Activated CD8-positive, alpha-beta memory T cell treated with anti-CD3 and anti-CD28 coated beads for 4 hours (primary cell): ENCODE measurements at places on chromosomes 2 and 18.

DNA sequence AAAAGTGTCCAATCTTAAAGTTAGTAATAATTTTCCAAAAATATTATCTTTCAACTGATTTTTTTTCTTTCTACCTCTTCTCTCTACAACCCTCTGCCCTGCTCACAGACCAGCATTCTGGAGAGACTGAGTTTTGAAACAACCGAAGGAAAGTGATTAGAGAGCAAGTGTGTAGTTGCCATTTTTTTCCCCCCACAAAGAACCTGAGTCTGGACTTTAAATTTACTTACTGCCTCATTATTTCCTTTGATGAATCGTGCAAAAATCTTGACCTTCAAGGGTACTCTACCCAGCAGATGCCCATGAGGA, 63.4 kb upstream of the NEUROD1 start:
- no peak for DNase-seq

GRCh38 chr2:164847981-164848741, 6.5 kb upstream of the COBLL1 start:
- no peak for DNase-seq

GRCh38 chr2:230400041-230400440, 16.0 kb upstream of the SP100 start:
- no peak for DNase-seq

DNA sequence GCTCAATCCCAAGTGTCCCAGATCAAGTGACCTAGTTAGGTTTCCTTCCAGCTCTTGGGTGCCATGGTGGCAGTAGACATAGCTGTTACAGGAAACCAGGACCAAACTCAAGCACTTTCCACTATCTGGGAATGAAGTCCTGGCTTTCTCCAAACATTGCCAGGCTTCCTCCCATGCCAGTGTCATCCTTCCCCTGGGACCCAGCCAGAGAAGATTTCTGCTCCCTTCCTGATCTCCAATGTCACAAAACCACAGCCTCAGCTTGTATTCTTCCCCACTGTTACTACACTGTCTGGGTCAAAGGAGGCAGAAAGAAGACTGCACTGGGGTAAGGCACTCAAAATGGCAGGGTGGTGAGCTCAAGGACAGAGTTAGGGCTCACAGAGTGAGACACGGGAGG, 347.1 kb downstream of the TNS1 start:
- no peak for DNase-seq

DNA sequence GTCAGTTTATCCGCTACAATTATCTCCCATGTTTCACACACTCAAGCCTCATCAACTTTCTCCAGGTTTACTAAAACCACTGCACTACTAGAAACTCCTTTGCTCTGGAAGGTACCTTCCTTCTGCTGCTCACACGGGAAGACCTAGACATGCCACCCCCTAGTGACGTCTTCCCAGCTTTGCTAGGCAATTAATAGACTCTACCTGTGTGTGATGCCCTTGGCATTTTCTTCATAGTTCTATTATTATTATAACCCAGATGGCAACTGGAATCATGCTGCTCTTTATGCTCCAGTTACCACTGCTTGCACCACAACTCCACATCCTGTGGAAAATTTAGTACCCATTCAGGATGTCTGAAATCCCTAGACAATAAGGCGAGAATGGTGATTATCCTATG, 42.4 kb downstream of the CACNB4 start:
- no peak for DNase-seq

GRCh38 chr2:228039752-228040534, 141.5 kb downstream of the SPHKAP start:
- DNase-seq: no peak

DNA sequence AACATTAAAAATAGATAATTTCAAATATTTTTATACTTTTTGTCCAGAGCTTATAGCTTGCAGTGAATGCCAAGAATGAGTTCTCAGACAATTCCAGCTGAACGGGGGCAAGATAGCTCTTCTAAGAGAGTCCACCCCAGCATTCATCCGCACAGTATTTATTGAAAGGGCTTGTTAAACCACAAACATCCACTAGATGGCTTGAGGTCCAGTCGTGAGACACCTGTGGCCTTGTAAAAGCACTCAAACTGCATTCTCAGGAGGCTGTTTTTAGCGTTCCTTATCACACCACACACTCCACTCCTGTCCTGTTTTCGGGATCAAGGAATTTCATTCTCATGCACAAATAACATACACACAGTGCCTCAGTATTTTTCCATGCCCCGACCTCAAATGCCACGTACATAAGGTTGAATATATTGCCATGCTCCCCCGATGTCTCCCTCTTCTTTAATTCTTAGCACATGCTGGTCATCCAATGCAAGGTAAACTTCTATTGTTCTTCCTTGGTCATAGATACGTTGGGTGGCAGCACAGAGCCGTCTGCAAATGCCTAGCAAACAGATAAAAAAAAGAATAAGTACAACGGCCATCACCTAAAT, 47.4 kb downstream of the DNAJC10 start:
- no peak for DNase-seq

GRCh38 chr2:156532989-156533388, 96.8 kb downstream of the GPD2 start:
- no peak for DNase-seq

DNA sequence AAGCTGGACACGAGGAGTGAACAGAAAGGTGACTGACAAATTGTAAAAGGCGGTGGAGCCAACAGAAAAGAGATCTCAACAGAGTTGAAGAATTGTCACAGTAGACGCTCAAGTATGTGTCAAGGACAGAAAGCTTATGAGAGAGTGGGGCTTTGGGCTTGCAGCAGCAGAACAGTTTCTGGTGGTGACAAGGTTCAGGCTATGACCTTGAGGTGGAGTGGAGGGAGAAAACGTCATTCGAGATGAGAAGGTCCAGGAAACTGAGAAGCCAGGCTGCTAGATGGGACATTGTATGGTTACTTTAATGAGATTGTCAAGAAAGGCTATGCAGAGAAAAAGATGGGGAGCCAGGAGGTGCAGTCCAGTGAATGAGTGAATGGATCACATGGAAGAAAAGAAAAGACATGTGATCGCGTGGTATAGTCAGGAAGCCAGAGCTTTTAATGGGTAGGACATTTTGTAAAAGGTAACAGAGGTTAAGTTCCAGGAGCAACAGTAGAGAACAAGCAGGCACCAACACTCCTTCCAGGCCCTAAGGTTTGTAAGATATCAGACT, 91.1 kb upstream of the EPC2 start:
- DNase-seq: no peak

DNA sequence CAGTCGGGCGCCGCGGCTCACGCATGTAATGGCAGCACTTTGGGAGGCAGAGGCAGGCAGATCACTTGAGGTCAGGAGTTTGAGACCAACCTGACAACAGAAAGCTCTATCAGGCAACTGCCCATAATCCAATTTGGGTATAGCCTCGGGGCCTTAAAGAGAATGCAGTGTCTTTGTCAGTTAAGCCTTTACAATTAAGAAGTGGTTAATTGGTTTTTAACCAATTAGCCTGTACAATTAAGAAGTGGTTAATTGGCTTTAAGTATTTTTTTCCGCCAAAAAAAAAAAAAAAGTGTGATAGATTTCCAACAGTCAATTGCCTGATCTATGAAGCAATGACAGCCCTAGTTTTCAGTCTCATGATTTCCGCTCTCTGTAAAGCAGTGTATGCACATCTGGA, 74.6 kb upstream of the NARS1 start:
- DNase-seq: no peak

- no peak for DNase-seq
Observed at GRCh38 chr2:204495381-204495780, 49.9 kb upstream of the PARD3B start.

DNA sequence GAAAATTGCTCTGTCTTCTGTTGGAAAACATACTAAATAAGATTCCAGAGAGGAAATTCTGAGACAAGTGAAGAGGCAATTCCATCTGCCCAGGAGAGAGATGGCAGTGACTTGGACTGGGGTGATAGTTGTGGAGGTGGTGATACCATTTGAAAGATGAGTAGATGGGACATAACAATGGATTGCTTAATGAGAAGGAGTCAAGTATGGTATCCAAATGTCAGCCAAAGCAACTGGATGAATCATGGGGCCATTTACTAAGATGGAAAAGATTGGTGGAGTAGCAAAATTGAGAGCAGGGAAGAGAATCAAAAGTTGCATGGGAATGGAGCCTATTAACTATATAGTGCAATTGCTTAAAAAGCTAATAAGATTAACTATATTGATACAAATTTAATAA, 222.1 kb downstream of the ETAA1 start:
- DNase-seq: no peak

- DNase-seq: no peak
Observed at GRCh38 chr2:188269004-188269403, 22.7 kb upstream of the GULP1 start.

GRCh38 chr2:171688129-171688465, 828 bp downstream of the DYNC1I2 start:
- no peak for DNase-seq

GRCh38 chr2:56465491-56465890, 281.7 kb downstream of the CCDC85A start:
- DNase-seq: no peak

- DNase-seq: no peak
Observed at GRCh38 chr2:211061612-211062296, 505.4 kb downstream of the CPS1 start.

GRCh38 chr2:240619506-240620148, 5.7 kb upstream of the GPR35 start:
- no peak for DNase-seq

DNA sequence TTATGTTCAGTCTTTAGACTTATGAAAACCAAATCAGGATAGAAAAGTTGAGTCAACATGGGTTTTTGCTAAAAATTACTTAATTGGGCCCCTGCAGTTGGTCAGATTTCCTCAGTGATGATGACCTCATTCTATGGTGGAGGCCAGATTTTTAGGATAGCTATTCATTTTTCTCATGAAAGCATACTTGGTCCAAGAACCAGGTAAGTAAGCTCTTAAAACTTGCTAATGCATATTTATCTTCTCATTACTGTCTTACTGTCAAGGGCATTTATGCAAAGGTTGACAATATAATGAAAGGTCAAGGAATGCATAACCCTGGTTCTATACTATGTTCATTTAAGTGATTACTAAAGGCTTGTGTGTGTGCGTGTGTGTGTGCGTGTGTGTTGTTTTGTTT, 650.6 kb downstream of the SATB2 start:
- no peak for DNase-seq

DNA sequence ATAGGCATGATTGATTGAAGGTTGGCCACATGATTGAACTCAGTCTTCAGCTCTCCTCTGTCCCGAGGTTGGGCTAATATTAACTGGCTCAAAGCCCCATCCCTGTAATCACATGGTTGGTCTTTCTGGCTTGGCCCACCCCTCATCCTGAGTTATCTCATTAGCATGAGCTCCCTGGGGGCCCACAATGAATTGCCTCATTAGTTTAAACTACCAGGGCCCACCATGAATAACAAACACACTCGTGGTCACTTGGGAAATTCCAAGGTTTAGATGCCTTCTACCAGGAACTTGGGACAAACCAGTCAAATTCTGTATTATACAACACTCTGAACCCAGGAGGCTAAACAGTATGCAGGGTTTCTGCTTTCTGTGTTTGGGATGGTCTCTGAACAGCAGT, 121.7 kb upstream of the B3GNT2 start:
- DNase-seq: no peak
